ENCODE measurements at places on chromosomes 5 and 9.

- no peak for DNase-seq
These were observed 60.3 kb downstream of the TMC1 start for GRCh38 chr9:72581694-72582093.

DNA sequence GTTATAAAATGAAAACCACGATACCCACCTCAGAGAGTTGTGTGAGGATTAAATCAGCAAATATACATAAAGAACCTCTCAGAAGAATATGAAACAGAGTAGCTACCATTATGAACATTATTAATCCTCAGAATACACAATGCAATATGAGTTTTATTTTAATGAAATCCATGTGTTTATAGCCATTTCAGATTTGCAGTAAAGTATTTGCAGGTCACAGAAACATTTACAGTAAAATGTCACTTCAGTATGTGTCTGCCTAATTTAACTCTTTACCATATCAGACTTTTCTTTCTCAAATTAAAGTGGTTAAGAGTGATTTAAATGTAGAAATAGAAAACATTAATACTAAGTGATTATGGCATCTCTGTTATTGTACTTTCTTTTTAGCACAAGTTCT, 365.2 kb upstream of the MPDZ start:
- DNase-seq, result no peak

GRCh38 chr5:140358738-140359310, 1.2 kb upstream of the SLC4A9 start:
- DNase-seq, result peak; percentile 79

DNA sequence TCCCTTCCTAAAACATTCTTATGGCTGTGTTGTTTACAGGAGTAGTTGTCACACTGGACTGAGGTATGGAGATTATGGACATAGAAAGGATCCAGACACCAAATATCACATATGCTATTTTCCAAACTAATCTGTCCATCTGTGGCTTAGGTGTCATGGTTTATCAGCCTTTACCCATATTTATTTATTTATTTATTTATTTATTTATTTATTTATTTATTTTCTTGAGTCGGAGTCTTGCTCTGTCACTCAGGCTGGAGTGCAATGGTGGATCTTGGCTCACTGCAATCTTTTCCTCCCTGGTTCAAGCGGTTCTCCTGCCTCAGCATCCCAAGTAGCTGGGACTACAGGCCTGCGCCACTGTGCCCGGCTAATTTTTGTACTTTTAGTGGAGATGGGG, 1103.1 kb downstream of the MAT2B start:
- no peak for DNase-seq

DNA sequence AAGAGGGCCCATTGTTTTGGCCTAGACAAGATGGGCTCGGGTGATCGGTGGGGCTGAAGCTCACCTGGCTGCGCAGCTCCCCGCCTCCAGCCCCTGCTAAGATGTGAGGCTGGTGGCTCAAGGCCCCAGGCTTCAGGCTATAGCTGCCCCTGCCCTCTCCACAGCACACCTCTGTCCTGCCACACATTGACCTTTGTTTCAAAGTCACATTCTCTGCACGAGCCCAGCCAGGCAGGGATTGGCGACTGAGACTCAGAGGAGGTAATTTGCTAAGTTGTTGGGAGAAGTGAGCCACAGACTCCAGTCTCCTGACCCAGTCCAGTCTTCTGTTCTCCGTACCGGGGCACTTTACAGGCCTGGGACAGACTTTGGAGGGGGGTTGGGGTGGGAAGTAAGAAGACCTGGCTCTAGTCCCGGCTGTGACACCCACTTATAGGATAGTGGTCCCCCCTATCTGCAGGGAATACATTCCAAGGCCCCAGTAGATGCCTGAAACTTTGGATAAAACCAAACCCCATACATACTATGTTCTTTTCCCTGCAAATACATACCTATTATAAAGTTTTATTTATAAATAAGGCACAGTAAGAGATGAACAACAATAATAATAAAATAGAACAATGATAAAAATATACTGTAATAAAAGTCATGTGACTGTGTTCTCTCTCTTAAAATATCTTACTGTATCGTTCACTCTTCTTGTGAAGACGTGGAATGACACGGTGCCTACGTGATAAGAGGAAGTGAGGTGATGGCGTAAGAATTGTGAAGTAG, 13.3 kb downstream of the PDGFRB start:
- no peak for DNase-seq
